HEK293T (cell line): ENCODE measurements at places on chromosomes 2 and 18.

GRCh38 chr18:78526923-78527711 lies 452.5 kb upstream of the SALL3 start:
- no peak for DNase-seq

DNA sequence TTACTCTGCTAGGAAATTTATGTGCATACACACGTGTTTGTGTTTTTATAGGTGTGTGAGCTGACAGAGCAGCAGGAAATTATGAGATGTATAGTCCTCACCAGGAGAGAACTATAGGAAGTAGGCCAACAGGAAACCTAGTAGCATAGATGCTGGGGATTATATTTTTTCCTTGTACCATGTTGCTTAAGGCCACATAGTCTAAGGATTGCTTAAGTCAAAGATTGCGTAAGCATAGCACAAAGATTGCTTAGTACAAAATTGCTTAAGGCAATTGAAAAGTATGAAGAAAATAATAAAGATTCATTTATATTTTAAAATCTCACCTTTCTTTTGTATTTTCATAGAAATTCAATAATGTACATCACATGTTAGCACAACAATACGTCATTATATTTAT lies 18.7 kb upstream of the CCDC102B start:
- DNase-seq: no peak

GRCh38 chr2:110842048-110842447 lies 109.7 kb downstream of the ACOXL start:
- DNase-seq: no peak

DNA sequence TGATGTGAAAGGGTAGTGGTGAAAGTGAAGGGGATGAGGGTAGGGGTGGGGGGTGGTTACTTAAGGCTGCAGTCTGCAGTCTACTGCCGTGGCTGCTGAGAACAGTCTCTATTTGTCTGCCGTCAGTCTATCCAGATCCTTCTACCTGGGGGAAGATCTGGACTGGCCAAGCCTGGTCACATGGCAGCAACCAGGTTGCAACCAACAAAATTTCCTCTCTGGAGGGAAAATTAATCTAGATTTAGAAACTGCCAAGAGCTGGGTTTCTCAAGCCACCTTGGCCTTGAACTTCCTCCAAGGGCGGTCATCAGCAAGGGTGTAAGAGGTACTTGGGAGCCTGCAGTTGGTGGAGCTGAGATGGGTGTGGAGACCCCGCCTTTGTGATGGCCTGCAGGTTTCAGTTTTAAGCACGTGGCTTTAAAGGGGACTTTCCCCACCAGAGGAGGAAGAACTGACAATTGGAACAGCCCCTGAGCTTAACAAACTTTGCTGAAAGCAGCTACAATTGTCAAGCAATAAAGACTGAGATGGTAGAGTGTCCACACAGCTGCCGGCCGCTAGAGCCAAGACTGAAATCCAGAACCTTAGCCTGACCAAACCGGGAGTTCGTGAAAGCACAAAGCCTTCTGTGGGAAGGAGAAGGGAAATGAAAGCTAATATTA lies 31.4 kb upstream of the KCMF1 start:
- no peak for DNase-seq

- DNase-seq: no peak
These were observed 16.1 kb downstream of the TGIF1 start for GRCh38 chr18:3466045-3466444.

DNA sequence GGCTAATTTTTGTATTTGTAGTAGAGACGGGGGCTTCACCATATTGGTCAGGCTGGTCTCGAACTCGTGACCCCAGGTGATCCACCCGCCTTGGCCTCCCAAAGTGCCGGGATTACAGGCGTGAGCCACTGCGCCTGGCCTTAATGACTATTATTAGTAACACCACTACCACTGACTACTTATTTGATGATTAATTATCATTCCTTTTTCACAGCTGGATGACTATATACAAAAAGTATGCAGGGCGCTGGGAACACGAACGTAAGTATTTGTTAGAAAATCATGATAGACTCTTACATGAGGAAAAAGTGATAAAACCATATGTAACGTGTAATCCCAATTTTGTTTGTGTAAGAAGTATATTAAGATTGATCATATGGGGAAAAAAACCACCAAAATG lies 21.6 kb downstream of the DARS1 start:
- DNase-seq: no peak

- DNase-seq: no peak
These were observed 54.7 kb downstream of the NEDD4L start for GRCh38 chr18:58098706-58099105.

DNA sequence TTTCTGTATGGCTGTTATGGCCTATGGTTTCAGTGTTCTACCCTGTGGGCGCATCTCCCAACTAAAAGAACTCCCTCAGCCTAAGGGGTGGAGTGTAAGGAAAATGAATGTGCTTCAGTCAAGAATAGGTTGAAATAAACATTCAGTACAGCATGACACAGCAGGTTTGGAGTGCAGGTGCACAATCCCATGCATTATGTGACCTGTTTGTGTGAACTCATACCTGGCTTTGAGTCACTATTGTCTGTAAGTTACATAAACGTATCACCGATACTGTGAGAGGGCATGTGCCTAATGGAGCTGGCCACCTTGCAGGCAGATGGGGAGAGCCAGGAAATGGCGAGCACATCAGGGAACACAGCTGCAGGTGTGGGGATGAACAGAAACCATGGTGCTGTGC lies 216.0 kb downstream of the DSEL start:
- DNase-seq: no peak

DNA sequence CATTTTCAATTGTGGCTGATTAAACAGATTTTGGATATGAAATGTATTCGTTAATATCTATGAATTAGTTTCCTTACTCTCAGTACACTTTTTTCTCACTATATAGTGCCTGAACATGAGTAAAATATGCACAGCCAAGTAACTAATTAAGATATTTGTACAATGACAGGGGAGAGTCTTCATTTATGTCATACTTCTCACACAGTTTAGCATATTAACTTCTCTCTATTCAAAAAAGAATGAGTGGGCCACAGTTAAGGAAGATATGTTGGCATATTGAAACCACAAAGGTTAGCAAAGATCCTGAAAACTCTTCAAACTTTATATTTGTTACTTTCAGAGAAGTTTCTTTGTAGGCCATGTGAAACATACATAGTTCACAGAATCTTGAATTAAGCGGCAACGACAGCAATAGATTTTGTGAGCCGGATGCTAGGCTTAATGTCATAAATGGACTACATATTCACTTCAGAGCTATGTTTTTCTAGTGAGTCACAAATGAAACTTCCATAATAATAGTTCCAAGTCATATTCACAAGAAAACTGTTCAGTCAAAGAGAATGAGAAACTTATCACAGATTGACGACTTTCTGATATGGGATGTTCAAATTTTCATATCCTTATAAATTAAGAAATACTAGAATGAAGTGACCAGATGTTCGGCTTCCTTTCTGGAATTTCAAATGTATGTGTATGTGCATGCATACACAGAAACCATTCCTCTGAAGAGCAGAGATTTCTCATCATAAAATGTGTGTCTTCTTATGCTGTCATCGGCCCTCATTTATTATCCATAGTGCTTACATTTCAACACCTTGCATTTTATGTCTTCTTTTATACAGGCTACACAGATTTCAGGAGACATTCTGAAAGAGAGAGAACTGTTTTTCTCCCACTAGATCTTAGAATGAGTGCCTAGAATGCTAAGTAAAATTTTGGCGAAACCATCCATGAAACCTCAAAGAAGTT lies 584.0 kb downstream of the SATB2 start:
- no peak for DNase-seq

DNA sequence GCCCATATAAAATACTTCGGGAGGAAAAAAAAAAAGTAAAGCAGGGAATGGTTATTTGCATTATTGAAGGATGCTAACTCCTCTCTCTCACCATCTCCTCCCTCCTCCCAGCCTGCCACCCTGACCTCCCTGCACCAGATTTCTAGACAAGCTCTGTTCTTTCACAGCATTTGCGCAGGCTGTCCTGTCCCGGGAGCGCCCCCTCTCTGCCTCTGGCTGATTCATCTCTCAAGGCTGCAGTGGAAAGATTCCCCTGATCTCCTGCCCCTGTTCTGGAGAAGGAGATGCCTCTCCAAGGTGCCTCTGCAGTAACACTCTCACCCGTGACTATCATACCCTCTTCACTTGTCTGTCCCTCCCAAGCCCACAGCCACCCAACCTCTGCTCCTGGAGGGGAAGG lies 38.5 kb downstream of the COL4A4 start:
- peak; percentile 29 for DNase-seq

- DNase-seq: no peak
These were observed 145.1 kb downstream of the PIEZO2 start for GRCh38 chr18:11004294-11004693.

DNA sequence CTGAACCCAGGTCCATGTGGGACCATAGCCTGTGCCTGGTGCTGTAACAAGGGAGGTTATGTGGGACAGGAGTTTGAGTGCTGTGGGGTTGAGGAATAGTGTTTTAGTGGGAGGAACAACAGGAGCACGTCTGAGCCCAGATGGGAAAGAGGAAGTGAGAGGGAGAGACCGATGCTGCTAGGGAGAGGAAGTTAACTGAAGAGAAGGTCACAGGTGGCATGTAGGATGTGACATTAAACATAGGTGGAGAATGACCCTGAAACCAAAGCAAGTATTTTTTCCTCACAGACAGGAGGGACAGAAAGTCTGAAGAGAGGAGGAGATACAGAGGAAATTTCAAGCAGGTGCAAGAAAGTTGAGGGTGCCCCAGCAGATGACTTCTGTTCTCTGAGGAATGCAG lies 87.8 kb downstream of the ACOXL start:
- DNase-seq: no peak

- DNase-seq: no peak
These were observed 61.5 kb downstream of the INPP4A start for GRCh38 chr2:98505971-98506664.

DNA sequence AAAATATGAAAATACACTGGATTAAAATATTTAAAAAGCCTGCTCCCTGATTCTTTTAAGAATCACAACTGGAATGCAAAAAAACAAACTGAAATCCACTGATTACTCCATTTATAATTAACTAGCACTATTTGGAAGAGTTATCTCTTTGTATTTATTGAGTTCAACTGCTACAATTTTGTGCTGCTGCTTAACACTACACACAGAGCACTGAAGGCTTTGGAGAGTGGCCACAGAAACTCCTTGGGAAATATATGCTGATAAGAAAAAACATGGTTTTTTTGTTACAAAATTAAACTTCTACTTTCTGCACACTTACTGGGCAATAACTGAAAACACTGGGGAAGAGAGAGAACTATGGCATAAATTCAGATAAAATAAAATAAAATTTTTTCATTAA lies 19.8 kb upstream of the BZW1 start:
- no peak for DNase-seq

- no peak for DNase-seq
These were observed 121.1 kb upstream of the ACAA2 start for GRCh38 chr18:49934457-49934856.

GRCh38 chr2:199602271-199602895 lies 144.6 kb upstream of the SATB2 start:
- DNase-seq: peak; percentile 52

DNA sequence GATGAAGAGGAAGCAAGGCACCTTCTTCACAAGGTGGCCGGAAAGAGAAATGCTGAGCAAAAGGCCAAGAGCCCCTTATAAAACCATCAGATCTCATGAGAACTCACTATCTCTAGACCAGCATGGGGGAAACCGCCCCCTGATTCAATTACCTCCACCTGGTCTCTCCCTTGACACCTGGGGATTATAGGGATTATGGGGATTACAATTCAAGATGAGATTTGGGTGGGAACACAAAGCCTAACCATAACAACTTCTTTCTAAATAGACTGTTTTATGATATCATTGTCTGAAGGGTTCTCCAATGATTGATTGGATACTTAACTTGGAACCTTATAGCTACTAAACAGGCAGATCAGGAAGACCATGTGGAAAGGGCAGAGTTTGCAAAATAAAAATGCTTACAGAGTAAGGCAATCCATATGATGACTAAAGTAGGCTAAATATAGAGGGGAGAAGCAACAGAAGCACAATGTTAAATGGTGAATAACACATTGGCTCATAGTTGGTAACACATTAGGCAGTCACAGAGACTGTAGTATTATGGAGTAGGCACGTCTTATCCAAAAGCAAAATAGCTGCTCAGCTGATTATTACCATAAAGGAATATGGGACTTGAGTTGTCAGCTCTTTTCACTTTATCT lies 179.0 kb downstream of the BARD1 start:
- DNase-seq: no peak

DNA sequence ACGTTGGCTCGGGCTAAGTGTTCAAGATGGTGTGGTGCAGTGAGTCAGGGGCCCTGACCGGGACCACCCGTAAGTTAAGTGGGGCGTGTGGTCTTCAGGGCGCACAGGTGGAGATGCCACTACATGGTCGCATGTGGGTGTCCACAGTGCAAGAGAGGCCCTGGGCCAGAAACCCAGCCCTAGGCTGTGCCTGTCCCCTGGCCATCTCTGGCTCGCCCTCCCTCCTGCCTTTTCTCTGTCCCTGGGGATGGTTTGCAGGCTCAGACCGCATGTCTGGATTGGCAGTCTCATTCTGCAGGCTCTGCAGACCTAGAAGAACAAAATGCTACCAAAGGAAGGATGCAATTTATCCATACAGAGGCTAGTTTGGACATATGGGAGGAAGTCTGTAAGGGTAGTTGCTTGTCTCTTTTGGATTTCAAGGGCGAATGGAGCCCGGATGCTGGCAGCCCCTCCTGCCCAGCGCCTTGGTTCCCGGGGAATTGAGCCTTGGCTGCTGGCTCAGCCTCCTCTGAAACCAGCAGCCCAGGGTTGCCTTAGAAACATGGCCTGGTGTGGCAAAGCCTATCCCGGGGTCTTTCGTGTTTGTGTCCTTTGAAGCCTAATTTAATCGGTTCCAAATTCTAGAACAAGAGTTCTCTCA lies 417.5 kb upstream of the HS6ST1 start:
- no peak for DNase-seq

DNA sequence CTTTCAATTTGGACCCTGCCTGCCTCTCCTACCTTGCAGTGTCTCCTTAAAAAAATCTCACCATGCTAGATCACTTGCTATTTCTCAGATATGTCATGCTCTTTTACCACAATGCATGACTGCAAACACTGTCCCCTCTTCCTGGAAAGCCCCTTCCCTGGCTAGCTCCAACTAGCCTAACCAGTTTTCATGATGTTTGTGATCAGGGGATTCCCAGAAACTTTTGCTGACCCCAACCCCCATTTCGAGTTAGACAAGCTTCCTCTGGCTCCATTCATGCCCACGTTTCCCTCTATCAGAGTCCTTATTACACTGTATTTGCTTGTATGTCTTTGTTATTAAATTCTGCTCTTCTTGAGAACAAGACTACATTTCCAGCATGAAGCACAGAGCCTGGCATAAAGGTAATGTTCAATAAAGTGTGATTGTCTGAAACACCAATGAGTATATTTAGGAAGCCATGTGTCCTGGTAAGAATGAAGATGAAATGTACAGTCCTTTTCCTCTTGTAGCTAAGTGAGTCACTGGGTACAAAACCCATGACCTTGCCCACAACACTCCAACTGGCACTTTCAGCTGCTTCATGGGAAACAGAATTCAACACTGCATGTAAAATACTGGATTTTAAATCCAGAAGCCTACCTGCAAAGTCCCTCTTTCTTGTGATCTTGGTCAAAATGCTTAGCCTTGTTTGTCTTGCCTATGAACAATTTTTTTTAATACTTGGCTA lies 62.0 kb upstream of the ATL2 start:
- no peak for DNase-seq
